ENCODE measurements at places on chromosomes 2 and 18. TPM values are rescaled to one million over a fixed set of nuclear protein-coding genes. Genes with fewer than 3 reads are reported as not detected.

Gene EFHD1
- total RNA-seq, result 5.5 TPM

DNA sequence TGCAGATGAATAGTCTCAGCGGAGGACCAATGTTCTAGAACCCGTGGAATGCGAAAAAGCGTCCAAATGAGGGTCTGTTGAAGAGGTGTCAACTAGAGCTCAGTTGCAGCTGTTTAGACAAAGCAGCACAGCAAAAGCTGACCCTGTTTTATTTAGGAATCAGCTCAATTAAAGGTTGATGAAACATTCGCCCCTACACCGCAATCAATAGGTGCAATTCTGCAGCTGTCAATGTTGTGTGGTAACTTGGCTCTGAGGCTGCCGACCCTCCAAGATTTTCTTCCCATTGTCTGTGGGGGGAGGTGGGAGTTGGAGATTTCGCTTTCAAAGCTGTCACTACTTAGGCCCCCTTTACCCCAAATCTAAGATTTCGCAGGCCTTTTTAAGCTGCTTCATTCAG lies 330.0 kb downstream of the ETAA1 start:
- no peak for DNase-seq

Gene TUBA4B
- 3.0 TPM for total RNA-seq

- no peak for DNase-seq
These were observed 10.1 kb upstream of the ID2 start for GRCh38 chr2:8671802-8672201.

DNA sequence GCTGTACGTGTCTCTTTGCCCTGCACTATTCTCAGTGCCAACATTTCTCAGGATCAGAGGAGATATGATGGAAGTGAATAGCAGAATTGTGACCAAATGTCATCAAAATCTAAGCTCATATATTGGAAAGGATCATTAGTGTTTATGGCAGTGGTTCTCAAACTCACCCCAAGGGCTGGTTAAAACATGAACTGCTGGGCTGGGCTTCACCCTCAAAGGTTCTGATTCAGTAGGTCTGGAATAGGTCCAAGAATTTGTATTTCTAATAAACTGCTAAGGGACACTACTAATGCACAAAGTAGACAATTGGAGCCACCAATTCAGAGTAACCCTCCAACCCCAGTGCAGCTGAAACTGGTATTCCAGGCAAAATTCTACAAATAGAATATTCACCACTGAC lies 317.9 kb upstream of the UBE2E3 start:
- no peak for DNase-seq

DNA sequence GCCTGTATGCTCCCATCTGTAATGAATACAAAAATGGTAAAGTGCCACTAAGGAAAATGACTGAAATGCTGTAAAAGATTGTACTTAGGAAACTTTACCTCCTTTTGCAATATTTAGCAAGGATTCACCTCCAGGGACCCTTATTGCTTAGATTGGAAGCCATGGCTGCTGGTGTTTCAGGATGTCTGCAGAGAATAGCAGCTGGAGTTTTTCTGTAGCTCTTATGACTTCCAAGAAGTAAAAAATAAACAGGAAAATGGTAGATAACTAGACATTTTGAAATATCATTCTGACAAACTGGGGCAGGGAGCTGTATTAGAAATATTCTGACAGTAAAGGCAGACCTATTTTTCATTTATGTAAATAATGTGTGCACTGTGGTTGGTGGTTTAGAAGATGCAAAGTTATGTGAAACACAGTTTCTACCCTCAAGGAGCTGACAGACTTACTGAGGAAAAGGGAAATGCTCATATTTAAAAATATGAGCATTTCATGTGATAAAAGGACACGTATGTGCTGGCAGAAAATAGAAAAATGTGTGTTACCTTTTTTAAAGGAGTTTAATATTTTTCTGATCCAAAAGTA lies 224.9 kb upstream of the BOD1L2 start:
- DNase-seq, result no peak

Gene TCF7L1
- total RNA-seq, result 16.4 TPM

DNA sequence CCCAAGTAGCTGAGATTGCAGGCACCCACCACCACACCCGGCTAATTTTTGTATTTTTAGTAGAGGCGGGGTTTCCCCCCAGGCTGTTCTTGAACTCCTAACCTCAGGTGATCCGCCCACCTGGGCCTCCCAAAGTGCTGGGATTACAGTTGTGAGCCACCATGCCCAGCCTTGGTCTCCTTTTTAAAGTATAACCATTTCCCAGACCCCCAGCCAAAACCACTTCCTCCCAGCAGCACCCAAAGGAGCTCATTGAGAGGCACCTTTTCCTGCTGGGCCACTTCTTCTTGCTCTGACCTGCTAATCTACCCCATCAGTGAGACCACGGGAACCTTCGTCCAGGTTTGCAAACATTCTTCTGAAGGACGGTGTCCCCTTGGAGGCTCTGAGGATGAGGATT lies 69.9 kb downstream of the INPP5D start:
- no peak for DNase-seq

DNA sequence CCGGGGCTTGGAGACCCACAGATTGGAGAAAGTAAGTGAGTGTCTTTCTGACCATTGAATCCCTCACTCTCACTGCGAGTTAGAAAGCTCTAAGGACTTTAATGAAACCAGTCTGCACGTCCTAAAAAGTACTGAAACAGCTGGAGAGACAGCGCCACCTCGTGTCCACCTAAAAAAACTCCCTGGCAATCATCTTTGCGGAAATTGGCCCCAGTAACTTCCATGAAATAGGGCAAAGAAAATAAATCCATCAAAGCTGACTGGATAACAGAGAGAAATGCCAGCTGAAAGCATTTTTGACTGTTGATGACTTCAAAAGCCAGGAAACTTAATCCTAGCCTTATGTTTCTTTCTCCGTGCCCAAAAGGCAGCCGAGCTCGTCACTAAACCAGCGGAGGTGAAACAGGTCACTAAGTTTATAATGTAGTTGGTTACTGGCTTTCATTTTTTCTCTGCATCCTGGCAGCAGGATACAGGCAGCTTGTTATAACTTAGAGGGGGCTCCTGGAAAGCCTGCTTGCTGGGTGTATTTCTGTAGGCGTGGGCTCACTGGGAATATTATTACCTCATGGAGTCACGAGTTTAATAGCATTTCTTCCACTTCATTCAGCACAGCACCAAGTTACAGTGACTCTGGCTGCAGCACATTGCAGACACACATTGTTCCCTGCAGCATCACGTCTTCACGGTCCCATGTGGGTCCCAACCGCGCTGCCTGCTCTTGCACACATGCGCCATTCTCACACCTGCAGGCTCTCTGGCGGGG lies 266.5 kb downstream of the HRH4 start:
- DNase-seq, result peak; percentile 79

DNA sequence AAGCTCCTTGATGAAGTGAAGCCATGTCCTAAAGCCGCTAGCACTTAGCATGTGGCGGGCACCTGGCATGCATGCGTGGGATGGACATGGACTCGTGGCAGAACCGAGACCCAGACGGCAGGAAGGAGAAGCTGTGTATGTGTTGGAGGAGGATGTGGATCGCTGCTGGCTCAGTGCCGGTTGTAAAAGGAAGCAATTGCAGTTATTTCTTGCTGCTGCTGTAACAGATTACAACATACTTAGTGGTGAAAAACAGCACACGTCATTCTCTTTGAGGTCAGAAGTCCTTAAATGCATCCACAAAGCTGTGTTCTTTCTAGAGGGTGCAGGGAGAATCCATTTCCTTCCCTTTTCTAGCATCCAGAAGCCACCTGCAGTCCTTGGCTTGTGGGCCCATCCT lies 74.6 kb downstream of the AGAP1 start:
- DNase-seq, result no peak

GRCh38 chr18:79367989-79368388 lies 27.7 kb upstream of the NFATC1 start:
- DNase-seq, result no peak

Gene OTOS
- not detected for total RNA-seq

- no peak for DNase-seq
These were observed 131.7 kb upstream of the CREB1 start for GRCh38 chr2:207397917-207398655.

DNA sequence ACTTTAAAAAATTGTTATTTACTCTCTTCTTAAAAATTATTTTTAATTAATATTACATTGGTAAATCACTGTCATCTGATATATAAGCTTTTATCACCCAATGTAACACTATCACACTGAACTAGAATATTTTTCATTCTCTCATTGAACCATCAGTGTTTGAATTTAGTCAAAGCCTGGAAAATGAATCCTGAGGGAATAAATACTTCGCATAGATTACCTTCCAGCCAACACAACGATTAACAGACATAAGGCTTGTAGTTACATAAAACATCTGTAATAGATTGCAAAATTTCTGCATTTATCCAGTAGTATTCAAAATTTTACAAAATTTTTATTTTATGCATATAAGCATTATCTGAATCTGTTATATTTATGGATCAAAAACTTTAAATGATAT lies 314.9 kb downstream of the ERBB4 start:
- DNase-seq, result no peak

Gene LYG1
- 0.93 TPM for total RNA-seq

GRCh38 chr18:44374966-44375365 lies 305.7 kb upstream of the SETBP1 start:
- DNase-seq, result no peak

- no peak for DNase-seq
These were observed 53.9 kb downstream of the TMEM18 start for GRCh38 chr2:623130-623922.

- no peak for DNase-seq
These were observed 19.9 kb upstream of the BCL2L11 start for GRCh38 chr2:111100765-111101162.

GRCh38 chr2:207663870-207664545 lies 38.8 kb upstream of the METTL21A start:
- no peak for DNase-seq

GRCh38 chr2:197675246-197675645 lies at the start of gene RFTN2:
TSS of gene RFTN2 (minus strand) at chr2:197675587. CDS start at chr2:197675458, 129 bp downstream.
- no peak for DNase-seq
